OCI-LY7 (cell line): ENCODE measurements at places on chromosomes 16 and 17. TPM values are rescaled to one million over a fixed set of nuclear protein-coding genes. Genes with fewer than 3 reads are reported as not detected.

GRCh38 chr17:76684756-76685155 is 26.0 kb downstream of the MXRA7 start:
- DNase-seq, result no peak

GRCh38 chr16:19853742-19854542 is 30.7 kb downstream of the GPRC5B start:
- no peak for DNase-seq

DNA sequence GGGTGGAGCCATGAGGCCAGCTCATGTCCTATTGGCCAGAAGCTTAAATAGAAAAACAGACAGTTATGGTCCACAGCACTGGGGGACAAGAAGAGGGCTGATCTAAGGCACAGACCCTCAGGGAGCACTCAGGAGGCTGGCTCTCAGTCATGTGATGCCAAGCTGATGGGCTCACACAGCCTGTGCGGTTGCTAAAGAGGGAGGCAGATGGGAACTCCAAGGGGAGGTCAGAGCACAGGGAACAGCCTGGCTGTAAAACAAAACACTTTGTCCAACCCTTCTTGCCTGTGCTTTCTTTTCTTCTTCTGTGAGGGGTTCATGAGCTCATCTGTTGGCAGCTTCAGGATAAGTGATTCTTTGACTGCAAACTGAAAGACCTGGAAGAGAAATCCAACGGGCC is 27.2 kb downstream of the CNTNAP1 start:
- DNase-seq, result no peak

GRCh38 chr16:69566981-69567680 is 1.4 kb downstream of the NFAT5 start:
- DNase-seq, result peak; percentile 54

DNA sequence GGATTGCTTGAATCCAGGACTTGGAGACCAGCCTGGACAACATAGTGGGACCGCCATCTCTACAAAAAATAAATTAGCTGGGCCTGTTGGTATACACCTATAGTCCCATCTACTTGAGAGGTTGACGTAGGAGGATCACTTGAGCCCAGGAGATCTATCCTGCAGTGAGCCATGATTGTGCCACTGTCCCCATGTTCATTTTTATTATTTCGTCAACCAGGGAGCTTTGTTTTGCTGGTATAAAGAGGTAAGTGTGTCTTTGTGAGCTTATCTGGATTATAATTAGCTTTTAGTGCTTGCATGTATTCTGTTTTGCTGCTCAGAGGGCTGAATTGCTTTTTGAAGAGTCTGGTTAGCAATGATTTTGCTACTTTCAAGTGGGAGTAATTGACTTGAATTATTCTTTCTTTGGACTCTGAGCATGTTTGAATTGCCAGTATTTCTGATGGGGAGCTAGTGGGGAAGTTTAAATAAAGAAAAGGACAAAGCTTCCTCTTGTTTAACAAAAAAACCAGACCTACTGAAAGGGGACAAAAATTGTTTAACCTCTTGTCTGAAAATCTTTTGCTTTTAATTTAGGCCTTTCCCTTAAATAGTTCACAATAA is 31.6 kb upstream of the BCAS3 start:
- DNase-seq, result no peak

GRCh38 chr17:4209611-4210010 is 54.2 kb downstream of the ANKFY1 start:
- no peak for DNase-seq

GRCh38 chr17:78176548-78177025 is 8.2 kb downstream of the SYNGR2 start:
- DNase-seq, result peak; percentile 85

DNA sequence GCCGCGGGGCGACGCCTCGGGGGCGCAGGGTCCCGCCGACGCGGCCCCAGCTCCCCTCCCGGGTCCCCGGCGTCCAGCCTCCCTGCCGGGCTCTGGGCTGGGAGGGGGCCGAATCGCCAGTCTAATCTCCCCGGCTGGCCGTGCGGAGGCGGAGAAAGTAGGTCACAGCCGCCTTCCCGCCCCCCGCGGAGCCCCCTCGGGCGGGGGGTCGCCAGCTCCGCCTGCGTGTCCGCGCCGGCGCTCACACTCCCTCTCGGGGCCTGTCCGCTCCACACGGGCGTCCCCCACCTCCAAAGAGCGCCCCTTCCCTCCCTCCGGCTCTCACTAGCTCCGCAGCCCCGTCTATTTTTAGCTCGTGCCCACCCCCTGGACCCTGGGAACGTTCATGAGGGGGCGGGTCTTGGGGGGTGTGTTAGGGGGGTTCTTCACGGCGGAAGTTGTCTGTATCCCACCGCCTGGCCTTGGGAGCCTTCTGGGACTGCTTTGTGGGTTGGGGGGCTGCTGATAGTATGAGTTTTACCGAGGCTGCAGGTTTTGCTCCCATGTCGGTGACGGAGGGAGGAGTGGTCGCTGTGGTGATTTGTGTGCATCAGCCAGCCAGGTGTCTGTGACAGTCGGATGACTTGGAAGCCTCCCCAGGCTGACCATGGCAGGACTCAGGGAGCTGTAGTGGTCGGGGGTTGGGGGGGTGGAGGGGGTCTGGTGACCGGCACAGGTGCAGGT is 1.1 kb downstream of the ATP1B2 start:
- DNase-seq, result no peak

- no peak for DNase-seq
These were observed 9.9 kb upstream of the WFIKKN1 start for GRCh38 chr16:620700-621525.

DNA sequence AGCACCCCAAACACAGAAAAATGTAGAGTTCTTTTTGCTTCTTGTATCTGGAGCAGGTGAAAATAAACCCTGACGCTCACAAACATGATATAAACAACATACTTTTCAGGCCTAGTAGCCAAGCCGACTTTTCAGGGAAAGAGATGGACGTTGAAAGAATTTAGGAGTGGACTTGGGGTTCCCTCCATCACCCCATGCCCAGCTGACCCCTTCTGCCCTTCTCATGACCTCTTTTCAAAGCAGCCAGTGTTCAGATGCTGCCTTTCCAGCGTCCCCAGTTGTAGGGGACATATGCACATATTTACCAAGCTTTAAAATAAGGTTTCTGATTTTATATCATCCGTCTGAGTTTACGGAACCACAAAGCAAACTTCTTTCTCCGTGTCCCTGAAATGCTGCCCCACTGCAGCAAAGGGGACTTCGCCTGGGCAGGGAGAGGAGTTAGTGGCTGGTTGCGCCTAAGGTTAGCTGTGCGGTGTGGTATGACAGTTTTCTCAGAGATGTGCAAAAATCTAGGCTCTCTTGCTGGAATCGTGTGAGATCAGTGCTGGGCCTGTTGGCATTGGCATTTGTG is 235.5 kb downstream of the MRTFB start:
- DNase-seq, result no peak

- DNase-seq, result no peak
These were observed 4.5 kb downstream of the MIF4GD start for GRCh38 chr17:75266316-75267152.

DNA sequence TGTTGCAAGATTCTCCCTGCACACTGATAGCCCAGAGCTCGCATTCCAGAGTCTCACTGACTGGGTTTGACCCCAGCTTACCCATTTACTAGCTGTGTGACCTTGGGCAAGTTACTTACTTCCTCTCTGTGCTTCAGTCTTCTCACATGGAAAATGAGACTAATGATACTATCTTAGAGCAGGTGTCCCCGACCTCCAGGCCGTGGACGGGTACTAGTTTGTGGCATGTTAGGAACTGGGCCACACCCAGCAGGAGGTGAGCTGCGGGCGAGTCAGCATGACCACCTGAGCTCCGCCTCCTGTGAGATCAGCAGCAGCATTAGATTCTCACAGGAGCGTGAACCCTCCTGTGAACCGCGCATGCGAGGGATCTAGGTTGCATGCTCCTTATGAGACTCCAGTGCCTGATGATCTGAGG is 15.8 kb downstream of the ANKFY1 start:
- no peak for DNase-seq

- peak; percentile 62 for DNase-seq
These were observed 4.6 kb downstream of the ZSCAN10 start for GRCh38 chr16:3094289-3095027.

GRCh38 chr16:13436641-13437412 is 483.1 kb upstream of the ERCC4 start:
- no peak for DNase-seq

DNA sequence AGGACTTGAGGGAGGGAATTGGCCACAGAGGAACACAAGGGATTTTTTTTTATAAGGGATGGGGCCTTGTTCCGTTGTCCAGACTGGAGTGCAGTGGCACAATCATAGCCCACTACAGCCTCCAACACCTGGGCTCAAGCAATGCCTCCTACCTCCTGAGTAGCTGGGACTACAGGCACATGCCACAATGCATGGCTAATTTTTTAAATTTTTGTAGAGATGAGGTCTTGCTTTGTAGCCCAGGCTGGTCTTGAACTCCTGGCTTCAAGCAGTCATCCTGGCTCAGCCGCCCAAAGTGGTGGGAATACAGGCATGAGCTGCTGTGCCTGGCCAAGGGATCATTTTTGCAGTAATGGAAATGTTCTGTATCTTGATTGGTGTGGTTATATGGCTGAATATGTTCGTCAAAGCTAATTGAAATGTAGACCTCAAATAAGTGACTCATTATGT is 56.9 kb downstream of the VMP1 start:
- DNase-seq, result no peak

DNA sequence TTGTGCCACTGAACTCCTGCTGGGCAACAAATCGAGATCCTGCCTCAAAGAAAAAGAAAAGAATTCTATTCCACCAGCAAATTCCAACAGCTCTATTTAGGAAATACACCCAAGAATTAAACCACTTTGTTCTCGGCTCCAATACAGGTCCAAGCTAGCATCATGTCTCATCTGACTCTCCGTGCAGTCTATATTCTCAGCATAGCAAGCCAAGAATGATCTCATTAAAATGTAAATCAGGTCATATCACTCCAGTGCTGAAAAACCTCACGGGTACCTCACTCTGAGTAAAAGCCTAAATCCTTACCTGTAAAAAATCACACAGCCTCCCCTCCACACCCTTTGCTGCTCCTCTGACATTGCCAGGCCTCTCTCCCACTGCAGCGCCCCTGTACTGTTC is 23.9 kb downstream of the UBE2G1 start:
- DNase-seq, result no peak

DNA sequence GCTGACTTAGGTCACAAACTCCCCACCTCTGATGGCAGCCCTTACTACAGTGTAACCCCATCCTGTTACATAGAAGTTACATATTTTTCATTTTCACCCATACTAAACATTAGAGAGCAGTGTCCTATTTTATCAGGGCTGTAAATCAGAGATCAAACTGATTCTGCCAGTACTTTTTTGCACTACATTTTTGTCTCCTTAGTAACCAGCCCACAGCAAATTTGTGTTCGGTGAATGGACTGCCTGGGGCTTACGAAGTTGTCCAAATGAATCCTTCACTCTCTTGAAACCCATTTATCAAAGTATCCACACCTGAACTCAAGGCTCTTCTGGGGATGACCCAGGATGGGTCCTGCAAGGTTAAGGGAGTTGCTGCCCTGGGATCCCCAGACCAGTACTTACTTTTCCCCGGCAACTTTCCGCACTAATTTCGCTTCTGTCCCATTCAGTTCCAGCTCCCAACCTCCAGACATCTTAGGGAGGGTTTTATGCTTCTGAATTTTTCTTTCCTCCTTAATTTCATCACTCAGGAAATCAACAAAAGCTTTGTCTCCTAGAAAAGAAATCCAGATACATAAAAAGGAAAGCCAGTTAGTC is 1.1 kb downstream of the C1QBP start:
- DNase-seq, result no peak

DNA sequence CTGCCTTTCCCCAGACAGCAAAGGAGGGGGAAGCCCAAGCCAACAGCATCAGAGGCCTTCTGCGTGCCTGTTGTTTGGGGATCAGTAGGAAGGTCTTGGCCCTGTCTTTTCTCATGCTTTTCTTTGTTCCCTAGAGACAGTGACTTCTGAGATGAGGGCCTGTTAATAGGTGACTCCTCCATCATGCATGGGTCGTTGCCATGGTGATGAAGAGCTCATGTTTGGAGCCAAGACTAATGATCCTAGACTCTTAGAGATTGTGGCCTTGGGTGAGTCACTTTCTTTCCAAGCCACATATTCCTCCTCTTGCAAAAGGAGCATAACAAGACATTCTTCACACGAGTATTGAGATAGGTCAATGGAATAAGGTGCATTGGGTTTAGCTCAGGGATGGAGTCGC is 201.1 kb upstream of the ASIC2 start:
- no peak for DNase-seq

DNA sequence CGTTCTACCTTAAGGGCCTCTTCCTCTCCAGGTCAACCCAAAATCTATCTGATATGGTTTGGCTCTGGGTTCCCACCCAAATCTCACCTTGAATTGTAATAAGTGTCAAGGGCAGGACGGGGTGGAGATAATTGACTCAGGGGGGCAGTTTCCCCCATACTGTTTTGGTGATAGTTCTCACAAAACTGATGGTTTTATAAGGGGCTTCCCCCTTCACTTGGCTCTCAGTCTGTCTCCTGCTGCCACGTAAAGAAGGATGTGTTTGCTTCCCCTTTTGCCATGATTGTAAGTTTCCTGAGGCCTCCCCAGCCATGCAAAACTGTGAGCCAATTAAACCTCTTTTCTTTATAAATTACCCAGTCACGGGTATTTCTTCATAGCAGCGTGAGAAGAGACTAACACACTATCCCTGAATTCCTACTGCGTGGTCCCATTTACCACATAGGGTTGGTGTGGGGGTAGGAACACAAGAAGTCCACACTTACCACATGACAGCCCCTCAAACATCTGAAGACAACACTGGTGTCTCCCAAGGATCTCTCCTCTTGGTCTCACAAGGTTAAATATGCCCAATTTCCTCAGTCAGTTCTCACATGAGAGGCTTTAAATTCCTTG is 8.2 kb downstream of the COTL1 start:
- no peak for DNase-seq

- no peak for DNase-seq
These were observed 7.6 kb downstream of the SLC46A1 start for GRCh38 chr17:28398280-28398981.

- no peak for DNase-seq
These were observed 165.9 kb upstream of the CHMP6 start for GRCh38 chr17:80825471-80826345.

GRCh38 chr17:60656499-60656898 is 21.2 kb upstream of the BCAS3 start:
- no peak for DNase-seq

DNA sequence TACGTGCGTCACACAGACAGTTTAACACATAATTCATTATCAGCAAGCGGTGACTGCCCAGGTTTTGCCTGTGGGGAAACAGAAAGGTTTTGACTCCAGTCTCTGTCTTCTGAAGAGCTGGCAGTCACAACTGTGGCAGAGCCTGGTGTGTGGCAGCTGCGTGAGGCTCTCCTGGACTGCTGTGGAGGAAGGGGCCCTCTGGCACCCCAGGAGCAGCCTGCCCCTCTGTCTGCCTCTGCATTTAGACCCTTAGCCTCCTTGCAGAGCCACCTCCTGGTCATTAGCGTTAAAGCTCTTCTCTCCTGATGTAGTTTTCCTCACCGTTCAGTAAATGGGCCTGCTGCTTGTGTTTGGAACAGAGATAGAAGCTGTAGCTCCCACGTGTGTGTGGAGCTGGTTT is 10.9 kb downstream of the RAB40C start:
- peak; percentile 39 for DNase-seq

The TBC1D3K gene
- total RNA-seq, result not detected in 2 replicates

The HS3ST6 gene
- total RNA-seq, result not detected in 2 replicates

The CBX8 gene
- total RNA-seq, result 13.9 and 16.3 TPM in 2 replicates

The ACSM2A gene
- not detected in 2 replicates for total RNA-seq

The TSPAN10 gene
- total RNA-seq, result 1.7 and 2.4 TPM in 2 replicates

The SSTR5 gene
- not detected in 2 replicates for total RNA-seq

The ARHGAP44 gene
- total RNA-seq, result 19.9 and 20.4 TPM in 2 replicates

The ZP2 gene
- not detected in 2 replicates for total RNA-seq

The SLC13A5 gene
- total RNA-seq, result not detected in 2 replicates

The MYH10 gene
- 50.6 and 60.4 TPM in 2 replicates for total RNA-seq

The CAMKK1 gene
- total RNA-seq, result 2.7 and 3.5 TPM in 2 replicates

The TEKT1 gene
- not detected in 2 replicates for total RNA-seq

The CBFA2T3 gene
- total RNA-seq, result 30.8 and 48.0 TPM in 2 replicates
